ENCODE measurements at places on chromosomes 11 and 22.
A peak's percentile ranks its signal among the peaks of the same experiment; 100 is the strongest.

- no peak for DNase-seq
Observed at GRCh38 chr11:5928811-5929210, 13.2 kb upstream of the OR56A3 start.

GRCh38 chr22:40534379-40535188, 101.9 kb downstream of the MRTFA start:
- DNase-seq = no peak

DNA sequence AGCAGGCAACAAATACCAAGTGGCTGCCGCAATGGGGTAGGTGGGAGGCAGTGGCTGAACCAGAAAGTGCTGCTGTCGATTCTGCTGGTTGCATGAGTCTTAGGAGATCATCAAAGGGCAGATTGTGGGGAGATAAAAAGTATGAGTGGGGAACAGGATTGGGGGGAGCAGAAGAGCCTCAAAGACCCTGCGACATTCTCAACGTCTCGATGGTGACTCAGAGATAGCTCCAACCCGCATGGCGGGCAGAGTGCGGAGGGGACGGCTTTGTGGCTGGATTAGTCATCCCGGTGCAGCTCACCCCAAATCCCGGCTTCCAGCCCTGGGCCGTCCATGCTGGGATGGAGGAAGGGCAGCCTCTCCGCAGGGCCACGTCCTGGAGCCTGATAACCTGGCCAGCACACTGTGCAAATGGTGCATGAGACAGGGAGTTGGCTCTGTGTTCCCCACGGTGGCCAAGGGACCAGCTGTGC, 11.6 kb upstream of the RTN4R start:
- DNase-seq = peak; percentile 22

- DNase-seq = no peak
Observed at GRCh38 chr11:63761931-63762653, 6.5 kb downstream of the ZFTA start.

- no peak for DNase-seq
Observed at GRCh38 chr11:60769811-60770210, 13.1 kb downstream of the MS4A15 start.

DNA sequence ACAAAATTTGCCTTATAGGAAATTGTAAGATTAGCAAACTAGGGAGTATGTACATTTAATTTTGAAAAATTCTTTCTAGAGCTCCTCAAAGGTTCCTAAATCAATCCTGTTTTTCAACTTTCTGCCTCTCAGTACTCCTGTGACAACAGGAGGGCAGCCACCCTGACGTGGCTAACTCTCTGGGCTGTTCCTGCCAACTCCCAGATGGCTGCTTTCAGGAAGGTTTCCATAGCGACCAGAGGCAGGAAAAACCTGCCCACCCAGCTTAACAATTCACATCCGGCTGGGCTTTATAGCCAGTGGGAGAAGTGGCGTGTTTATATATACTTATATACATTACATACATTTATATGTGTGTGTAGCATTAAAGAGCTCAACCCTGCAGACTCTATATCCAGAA, 26.5 kb downstream of the SGSM3 start:
- DNase-seq = no peak

- no peak for DNase-seq
Observed at GRCh38 chr11:99246199-99246598, 225.4 kb downstream of the CNTN5 start.

GRCh38 chr11:86034710-86035109, 34.2 kb downstream of the PICALM start:
- no peak for DNase-seq

DNA sequence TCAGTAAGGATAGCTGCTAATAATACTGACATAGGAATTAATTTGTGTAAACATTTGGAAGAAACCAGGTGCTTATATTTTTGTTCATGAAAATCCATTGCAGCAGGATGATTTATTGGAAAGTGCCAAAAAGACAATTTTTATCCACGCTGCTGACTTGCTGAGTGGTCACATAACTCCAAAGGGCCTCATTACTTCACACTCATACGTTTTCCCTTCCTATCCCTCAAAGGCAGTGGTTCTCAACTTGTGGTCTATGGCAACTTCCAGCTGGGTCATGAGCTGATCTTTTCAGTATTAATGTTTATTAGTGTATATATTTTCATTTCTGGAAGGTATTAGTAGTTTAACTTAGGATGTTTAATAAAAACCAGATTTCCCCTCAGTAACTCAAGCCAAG, 178.1 kb downstream of the UVRAG start:
- DNase-seq = no peak
